ENCODE measurements at places on chromosomes 3 and 15.

DNA sequence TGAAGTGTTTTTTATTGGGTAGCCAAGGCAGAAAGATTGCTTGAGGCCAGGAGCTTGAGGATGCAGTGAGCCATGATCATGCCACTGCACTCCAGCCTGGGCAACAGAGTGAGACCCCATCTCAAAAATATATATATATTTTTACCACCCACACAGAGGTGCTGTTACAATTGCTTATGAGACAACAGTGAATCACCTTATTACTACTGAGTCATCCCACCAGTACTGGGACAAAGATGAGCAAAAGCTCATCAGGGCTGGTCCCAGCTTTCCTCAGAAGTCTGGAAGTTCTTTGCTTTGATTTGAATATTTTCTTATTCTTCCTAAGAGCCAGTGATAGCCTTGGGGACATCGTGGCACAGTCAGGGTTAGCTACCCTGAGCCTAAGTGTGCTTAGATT is 207.7 kb downstream of the SOX2 start:
- no peak for DNase-seq

GRCh38 chr15:28208583-28208982 is 109.5 kb upstream of the OCA2 start:
- DNase-seq = no peak

DNA sequence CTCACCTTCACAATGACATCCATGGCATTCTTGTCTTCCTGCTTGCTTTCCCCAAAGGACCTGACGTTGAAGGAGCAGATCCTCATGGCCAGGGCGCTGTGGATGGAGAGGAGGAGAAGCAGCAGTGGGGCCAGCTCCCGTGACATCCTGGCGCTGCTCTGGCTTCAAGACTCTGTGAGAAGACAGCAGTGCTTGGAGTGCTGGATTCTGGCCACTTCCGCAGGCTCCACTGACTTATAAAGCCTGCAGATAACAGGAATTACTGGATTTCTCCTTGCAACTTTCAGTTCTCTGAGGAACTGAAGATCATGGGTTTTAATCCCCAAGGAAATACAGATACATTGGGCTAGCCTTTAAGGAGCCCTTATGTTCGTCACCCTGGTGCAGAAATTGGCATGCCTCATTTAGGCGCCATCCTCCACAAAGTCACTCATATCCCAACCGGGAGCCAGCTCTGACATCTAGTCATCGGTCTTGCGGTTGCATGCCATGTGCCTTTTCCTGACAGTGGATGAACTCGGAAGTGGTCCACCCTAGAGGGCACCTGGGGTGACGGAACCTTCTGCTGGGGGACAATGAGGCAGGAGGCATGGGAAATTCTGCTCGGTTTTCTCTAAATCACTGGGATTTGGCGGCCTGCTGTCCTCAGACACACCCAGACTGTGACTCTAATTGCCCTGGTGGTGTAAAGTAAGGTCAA is at the start of gene DNASE1L3:
Gene DNASE1L3, minus strand, starts transcription at position 212 of the 700 bp plus-strand sequence. Its CDS starts 66 bp downstream, at position 146.
- no peak for DNase-seq

GRCh38 chr15:100174159-100174903 is 167.4 kb downstream of the ADAMTS17 start:
- DNase-seq = no peak
